ENCODE measurements at places on chromosomes 7 and 10.

- no peak for DNase-seq
Observed at GRCh38 chr7:105648561-105649401, 67.5 kb upstream of the EFCAB10 start.

DNA sequence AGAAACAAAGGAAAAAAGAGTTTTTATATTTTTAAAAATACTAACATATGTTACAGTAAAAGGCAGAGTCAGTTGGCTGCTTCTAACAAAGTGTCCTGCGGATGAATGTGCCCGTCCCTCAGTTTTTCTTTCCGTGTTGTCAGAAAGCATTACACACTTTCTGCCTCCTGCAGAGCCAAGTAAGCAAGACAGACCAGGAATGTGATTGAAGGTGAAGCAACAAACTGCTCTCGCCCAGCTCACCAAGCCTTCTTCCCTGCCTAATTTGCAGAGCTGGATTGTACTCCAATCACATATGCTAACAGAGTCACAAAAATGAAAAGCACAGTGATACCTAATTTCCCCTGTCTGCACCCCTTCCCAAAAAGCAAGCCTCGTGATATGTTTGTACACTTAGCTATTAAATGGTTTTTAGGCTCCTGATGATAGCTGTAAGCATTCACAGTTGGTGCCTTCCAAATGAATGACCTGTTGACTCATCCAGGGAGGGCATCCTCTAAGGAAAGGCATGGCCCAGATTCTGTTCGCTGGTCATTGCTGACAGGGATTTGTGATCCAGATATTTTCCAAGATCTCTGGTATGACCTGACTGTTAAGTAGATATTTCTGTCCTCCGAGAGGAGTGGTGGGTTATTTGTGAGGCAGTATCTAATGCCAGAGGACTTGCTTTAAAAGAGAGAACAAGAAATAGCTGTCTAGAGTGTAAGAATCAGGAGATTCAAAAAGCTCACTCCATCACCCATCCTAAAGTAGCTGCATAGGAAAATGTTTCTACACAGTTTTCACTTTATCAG lies 187.3 kb upstream of the PLXDC2 start:
- no peak for DNase-seq

DNA sequence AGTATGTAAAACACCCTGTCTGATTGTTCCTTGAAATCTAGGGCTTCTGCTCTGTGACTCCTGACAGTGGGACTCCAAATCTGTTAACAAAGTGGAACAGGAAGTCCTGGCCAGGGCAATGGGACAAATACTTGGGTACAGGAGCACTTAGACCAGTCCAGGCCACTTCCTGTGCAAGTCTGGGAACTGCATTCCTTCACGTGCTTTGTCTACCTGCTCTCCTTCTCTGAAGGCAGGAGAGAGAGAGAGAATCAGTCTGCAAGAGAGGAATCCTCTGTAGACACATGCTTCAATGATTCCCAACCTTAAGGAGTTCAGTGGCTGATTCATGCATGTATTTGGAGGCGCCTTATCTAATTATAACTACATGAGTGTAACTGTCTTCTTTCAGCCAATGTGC lies 530.2 kb downstream of the GATA3 start:
- no peak for DNase-seq

- no peak for DNase-seq
Observed at GRCh38 chr7:142425281-142425680, 167.4 kb upstream of the PRSS58 start.

DNA sequence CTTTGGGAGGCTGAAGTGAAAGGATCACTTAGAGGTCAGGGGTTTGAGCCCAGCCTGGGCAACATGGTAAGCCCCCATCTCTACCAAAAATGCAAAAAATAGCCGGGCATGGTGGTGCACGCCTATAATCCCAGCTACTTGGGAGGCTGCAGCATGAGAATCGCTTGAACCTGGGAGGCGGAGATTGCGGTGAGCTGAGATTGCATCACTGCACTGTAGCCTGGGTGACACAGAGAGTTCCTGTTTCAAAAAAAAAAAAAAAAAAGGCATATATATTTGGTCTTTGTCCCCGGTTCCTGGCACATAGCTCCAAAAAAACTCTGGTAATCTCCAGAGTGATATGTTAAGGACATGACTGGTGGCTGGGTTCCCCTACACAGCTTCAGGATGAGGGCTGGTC lies 147.3 kb downstream of the SEC23IP start:
- DNase-seq, result no peak

GRCh38 chr10:87691506-87692070 lies 31.9 kb downstream of the PAPSS2 start:
- no peak for DNase-seq

- no peak for DNase-seq
Observed at GRCh38 chr10:118978316-118978997, 51.1 kb upstream of the NANOS1 start.

DNA sequence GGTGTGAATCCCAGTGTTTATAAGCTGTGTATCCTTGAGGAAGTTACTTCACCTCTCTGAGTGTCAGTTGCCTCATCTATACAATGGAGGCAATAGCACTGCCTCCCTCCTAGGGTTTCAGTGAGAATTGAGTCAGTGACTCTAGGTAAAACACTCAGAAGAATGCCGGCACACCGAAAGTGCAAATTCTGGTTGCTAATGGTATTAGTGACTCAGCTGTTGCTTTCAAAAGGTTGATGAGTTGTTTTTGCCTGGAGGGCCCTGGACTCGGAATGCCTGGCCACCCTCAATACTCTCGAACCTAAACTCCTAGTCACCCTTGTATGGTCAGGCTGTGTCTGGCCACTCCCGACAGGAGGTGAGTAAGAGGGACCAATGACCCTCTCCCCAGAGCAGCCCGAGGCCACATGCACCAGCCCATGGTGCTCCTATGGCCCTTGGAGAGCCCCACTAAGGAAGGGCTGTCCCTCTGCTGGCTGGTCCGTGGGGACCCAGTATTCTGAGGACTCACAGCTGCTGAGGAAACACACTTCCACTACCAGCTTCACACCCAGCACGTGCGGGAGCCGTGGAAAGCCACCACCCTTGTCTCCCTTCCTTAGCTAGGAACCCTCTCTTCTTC lies 60.2 kb downstream of the CALML3 start:
- no peak for DNase-seq

DNA sequence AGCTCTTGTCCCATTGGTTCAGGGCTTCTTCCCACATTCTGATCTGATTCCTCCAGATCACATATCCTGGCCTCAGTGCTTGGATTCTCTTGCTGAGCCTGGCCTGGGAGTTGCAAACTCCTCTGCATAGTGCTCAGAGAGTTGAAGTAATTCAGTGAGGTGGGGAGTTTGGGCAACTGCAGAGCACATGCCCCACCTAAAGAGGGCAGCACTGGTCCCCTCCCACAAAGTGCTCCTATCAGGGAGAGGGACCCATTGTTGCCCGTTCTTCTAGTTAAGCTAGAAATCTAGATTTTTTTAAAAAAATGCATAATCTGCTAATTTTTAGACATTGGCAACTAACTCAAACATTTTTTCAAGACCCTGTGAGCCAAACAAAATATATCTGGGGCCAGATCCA lies 45.1 kb downstream of the CHN2 start:
- DNase-seq, result no peak

GRCh38 chr10:94343151-94343550 lies 19.6 kb downstream of the NOC3L start:
- no peak for DNase-seq

- DNase-seq, result no peak
Observed at GRCh38 chr10:58637352-58637751, 124.7 kb downstream of the BICC1 start.

- DNase-seq, result no peak
Observed at GRCh38 chr10:125768219-125768855, 7.3 kb downstream of the MMP21 start.

DNA sequence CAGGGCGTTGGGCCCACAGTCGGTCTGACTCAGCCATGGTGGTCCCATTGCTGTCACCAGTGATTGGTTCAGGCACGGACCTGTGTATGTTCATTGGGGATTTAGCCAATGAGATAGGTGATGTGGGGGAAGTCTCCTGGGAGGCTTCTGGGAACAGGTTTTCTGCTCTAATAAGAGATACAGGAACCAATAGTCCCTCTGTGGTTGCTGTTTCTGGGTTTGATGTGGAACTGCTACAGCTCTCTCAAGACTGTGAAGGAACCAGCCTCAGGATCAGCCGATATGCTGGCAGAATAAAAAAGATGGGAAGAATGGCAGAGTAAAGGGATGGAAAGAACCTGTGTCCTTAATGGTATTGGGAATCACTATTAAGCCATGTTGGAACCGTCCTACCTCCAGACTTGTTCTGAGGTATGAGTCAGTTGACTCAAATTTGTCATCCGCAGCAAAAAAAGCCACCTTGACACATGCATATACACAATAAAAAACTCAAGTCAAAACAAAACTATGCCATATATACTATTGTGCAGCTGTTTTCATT lies 70.6 kb downstream of the MCMBP start:
- DNase-seq, result no peak

DNA sequence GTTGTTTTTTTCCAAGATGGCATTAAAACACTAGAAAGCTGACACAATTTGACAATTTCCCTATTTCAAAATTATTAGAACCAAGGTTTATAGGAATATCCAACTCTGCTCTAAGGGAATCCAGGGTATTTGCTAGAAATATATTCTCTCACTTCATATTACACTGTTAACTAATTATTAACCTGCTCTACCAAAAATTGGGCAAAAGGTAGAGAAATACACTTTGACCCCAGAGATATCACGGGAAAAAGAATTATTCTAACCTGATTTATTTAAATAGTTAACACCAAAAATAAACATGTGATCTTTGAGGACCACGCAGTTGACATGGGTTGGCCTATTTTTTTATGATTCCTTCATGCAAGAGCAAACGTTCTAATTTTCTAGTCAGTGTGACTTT lies 21.6 kb upstream of the FAM13C start:
- no peak for DNase-seq

DNA sequence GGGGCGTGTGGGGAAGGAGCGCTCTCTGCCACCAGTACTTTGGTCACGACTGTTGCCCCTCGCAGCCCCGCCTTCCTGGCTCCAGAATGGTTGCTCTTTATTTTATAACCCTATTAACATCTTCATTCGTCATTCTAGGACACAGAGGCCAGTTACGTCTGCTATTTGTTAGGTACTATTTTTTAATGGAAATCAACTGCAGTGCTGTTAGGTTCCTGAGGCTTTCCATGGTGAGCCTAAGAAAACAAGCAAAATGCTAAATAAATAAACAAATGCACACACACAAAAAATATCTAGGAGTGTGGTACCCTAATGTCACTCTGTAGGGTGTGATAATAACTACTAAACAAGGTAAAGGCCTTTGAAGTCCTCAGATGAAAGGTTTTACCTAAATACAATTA lies 71.1 kb downstream of the SLC37A3 start:
- no peak for DNase-seq

GRCh38 chr7:112022128-112022527 lies 184.1 kb downstream of the DOCK4 start:
- DNase-seq, result no peak

GRCh38 chr7:112510001-112510742 lies 29.4 kb downstream of the LSMEM1 start:
- no peak for DNase-seq

DNA sequence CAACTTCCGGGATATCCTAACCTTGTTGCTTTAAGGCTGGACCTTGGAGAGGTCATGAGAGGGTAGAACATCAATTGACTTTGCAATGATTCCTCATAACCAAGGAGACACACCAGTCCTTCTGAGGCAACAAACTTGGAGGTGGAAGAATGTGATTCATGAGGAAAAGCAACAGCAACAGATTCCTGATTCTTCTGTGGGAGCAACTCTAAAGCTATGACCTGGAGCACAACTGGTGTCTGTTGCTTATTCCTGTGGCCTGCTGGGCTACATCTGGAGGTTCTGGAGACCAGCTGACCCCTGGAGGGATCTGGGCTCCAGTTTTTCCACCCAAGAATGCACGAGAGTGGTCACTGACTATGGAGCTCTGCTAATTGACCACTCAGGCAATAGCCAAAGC lies 116.6 kb downstream of the CREB5 start:
- no peak for DNase-seq

DNA sequence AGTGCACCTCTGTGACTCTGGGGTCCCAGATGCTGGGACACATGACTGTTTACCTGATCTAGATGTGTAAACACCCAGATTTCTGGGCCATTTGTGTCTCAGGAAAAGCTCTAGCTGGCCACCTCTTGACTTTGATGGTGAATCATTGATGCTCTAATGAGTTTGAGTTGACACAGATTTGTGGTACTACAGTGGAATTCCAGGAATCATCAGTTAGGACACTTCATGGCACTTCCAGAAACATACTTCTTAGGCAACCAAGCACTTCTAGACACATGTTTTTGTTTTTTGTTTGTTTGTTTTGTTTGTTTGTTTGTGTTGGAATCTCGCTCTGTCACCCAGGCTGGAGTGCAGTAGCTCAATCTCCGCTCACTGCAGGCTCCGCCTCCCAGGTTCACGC lies 302.2 kb upstream of the ZMIZ1 start:
- DNase-seq, result no peak

DNA sequence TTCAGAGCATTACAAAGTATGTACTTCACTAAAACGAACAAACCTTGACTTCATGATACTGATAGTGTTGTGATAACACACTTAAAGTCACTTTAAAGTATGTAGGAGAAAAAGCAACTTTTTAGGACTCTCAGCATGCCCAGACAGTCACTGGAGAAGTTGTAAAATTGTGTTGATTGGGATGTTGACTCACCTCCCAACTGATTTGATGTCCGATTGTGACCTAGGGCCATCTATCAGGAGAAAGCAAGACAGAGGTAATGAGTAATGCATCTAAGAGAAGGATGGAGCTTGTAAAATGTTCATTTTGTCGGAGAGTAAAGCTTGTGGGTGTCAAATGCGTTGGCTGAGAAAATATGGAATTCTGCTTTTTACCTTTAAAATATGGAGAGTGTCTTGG lies 135.4 kb upstream of the SEMA3D start:
- DNase-seq, result no peak
